Left lung (tissue), 14 donors: ENCODE measurements at places on chromosomes 12 and 14. TPM values are rescaled to one million over a fixed set of nuclear protein-coding genes. Genes with fewer than 3 reads are reported as not detected.
A peak's percentile ranks its signal among the peaks of the same experiment; 100 is the strongest.

DNA sequence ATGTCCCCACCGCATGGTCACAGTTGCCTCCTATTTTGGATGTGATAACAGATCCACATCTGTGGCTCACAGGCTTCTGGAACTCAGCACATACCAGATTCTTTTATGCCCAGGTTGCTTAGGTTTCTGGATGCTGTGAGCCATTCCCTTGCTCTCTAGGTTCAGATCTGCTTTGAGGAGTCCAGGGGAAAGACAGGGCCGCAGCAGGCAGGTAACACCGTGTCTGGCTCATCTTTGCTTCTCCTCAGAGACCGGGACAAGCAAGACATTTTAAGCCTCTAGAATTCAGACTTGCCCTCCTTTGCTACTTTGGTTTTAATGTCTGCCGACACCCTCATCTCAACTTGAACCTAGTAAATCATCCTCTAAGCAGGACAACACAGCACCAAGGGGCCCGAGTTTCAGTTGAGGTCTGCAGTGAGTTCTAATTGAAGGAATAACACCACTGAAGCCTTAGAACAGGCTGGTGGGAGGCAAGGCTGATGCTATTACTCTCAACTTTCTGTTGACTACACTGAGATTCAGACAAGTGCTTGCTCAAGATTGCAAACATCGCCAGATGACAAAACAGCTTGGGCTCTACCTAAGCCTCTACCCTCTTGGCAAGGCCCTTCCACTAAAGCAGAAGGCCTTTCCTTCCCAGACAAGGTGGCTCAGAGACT is 55.3 kb downstream of the MDM2 start:
- no peak for DNase-seq

GRCh38 chr12:49942921-49943624 is 7.5 kb upstream of the AQP2 start:
- peak; percentile 69 for DNase-seq

DNA sequence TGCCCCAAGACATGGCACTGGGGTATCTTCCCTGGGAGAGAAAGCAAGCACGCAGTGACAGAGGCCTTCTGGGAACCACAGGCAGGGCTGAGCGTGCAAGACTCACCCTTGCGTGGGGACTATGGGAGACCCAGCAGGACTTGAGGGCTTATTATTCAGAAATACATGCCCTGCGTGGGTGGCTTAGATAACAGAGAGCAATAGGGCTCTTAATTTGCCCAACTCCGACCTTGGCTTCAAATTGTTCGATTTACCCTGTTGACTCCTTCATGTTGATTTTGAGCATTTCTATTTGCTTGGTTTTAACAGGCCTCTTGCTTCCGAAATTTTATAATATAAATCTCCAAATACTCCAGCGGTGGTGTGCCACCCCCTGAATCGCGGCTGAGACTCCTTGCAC is 5.1 kb upstream of the SERPINA1 start:
- no peak for DNase-seq

The DNAI7 gene
- polyA plus RNA-seq: 6.4 TPM

GRCh38 chr12:68867606-68868005 is 59.6 kb downstream of the MDM2 start:
- no peak for DNase-seq

DNA sequence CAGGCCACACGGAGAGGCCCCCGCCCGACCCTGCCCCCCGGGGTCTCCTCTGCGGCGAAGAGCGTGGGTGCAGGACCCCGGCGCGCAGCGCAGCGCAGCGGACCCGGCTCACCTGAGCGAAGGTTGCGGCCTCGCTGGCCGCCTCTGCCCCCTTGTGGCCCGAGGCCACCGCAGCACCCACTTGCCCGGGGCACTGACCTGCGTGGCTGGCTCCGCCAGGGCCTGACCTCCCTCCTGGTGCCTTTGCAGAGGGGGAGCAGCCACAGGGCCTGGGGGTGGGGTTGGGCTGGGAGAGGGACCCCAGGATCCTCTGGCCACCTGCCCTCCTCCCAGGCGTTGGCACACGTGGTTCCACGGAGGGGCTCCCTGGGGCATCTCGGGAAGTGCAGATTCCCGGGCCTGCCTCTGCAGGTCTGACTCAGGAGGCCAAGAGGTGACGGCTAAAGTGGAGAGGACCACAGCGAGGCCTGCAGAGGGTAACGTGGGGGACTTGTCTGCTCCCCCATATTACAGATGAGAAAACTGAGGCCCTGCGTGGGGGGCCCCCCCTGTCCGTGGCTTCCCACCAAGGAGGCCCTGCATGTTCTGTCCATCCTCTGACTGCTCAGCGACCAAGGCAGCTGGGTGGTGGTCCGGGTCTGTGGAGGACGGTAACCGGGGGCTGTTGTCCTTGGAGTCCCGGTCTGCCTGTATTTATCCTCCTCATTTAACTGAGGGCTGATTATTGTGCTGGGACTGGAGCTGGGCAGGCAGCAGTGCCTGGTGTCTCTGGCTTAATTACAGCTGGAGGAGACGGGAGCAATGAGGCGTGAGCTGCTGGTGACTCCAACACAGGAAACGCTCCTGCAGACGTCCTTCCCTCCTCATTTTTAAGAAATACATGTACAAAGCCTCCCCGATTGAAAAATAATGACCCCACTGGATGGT is 67.9 kb upstream of the BEGAIN start:
- peak; percentile 89 for DNase-seq

The TPI1 gene
- 428 TPM for polyA plus RNA-seq

GRCh38 chr14:102993523-102993922 is 63.8 kb downstream of the CDC42BPB start:
- no peak for DNase-seq

The LBHD2 gene
- not detected for polyA plus RNA-seq

DNA sequence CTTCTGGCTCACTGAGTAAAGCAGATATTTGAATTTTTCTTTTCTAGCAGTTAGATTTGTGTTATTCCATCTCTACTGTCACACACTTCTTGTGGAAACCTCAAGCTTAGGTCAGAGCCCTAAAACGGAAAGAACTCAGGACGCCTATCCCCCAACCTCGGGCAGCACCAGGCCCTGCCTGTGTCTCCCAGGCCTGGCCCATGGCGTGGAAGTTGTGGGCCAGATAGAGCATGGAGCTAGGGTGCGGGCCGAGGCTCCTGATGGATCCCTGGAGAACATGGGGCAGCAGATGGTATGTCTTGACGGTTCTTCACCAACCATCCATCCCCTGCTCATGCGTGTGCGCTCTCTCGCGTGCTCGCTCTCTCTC is 20.6 kb downstream of the P2RX4 start:
- DNase-seq: peak; percentile 41
